Hepatocyte (in vitro differentiated cells): ENCODE measurements at places on chromosomes 13 and 19.
A peak's percentile ranks its signal among the peaks of the same experiment; 100 is the strongest.

- DNase-seq, result no peak
Observed at GRCh38 chr13:96769874-96770273, 224.4 kb downstream of the OXGR1 start.

DNA sequence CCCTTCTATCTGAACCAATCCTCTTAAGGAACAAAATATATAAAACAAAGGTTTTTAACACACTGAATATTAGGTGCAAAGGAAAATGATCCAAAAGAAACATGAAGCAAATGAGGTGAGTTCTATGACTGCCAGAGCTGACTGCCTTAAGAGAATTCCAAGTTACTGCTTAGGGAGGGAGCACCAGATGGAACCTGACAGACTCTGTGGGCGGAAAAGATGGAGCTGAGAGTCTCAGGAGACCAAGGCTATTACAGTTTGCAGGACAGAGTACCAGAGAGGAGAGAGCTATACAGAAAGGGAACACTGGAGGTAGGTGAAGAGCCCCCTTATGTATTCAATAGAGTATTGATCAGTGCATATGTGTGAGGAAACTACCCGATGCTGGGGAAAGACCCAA, 87.2 kb downstream of the B3GLCT start:
- DNase-seq, result no peak

DNA sequence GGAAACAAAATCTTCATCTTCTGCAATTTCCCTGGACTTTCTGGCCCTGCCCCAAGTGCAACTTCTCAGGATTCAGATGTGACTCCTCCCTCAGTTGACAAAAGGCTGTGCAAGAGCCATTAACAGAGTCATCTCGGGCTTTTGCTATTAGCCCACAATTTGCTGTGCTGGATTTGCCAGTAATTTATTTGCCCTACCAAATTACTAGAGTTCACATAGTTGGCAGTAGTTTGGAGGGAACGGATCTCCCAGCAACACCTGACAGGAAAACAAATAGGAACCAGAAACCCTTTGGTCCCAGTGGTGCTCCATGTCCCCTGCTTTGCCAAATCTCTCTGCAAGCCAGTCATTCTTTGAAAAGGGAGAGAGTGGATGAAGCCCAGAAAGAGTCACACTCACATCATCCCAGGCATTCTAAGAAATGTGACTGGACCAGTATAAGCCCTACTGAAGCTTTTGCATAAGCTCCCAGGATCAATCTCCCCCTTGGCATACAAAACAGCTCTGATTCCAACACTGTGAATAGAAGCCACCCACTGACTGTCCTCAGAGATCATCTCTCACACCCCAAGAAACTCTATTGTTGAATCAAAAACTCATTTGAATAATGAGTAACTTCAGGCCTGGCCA, 350.1 kb upstream of the NBEA start:
- no peak for DNase-seq

- DNase-seq, result no peak
Observed at GRCh38 chr19:55901369-55902079, 30.6 kb downstream of the NLRP13 start.

- DNase-seq, result no peak
Observed at GRCh38 chr13:32525766-32526165, 12.8 kb downstream of the N4BP2L2 start.

GRCh38 chr19:8085598-8086408, 33.2 kb downstream of the CCL25 start:
- DNase-seq, result peak; percentile 75

DNA sequence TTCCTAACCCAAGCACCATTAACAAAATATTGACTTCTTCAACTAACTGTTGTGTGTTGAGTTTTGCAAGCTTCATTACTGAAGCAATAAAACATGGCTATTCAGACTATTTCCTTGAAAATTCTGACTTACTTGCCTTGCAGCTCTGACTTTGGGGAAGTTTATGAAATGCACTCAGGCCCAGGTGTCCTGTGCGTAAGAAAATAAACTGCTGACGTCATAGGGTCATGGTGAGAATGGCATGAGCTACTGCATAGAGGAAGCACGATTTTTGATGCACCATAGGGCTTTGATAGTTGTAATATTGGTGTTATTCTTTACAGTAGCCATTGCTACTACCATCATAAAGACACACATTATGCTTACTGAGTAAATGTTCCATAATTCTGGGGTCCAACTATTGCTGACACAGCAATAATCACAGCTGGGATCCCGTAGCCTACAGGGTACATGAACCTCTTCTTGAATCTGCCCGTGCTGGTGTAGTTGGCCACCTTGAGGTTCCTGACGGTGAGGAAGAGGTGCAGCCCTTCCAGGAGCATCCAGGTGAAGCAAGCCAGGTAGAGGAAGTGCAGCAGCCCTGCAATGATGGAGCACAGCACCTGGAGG, 57.9 kb downstream of the MBD3L2B start:
- DNase-seq, result no peak

- peak; percentile 88 for DNase-seq
Observed at GRCh38 chr19:45881909-45882528, 3.9 kb downstream of the IRF2BP1 start.

DNA sequence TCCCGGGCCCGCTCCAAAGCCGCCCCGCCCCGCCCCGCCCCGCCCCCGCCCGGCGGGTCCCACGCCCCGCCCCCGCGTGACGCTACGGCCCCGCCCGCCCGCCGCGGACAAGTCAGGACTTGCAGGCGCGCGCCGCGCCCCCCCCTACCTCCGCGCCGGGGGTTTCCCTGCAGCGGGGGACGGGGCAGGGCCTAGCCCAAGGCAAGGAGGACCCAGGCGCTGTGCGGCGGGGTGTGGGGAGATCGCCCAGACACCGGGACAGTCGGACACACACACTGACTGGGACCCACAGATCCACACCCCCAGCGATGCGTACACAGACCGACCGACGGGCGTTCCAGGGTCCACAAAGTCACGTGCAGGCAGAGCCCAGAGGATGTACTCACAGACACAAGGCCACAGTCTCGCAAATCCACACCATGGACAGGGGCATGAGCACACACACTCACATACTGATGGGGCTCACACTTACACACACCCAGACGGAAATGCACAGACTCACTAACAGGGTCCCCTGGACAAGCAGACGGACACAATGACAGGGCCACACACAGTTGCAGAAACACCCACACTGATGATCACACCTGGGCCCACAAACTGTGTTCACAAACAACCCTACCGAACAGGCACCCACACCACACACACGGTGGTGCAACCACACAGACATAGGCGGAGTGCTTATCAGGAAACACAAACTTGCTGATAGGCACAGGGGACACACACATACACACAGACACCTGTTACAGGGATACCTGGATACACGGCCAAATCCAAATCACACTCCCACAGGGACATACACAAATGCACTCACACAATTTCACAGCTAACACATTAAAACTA, 436 bp upstream of the BBC3 start:
- peak; percentile 95 for DNase-seq

DNA sequence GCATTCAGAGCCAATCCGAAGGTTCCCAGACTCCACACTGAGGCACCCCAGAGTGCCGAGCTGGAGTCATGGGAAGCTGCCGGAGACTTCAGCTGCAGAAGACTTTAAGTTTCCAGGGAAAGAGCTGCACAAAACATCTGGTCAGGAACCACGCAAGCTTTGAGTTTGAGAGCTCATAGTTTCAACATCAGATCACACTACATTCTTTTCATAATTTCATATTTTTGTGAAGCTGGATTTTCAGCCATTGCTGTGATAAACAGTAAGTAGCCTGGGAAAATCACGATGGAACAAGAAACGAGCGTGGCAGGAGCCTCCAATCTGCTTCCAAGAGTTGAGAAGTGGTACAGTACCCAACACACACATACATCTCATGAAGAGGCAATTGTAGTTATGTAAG, 25.5 kb upstream of the ATP12A start:
- no peak for DNase-seq

- no peak for DNase-seq
Observed at GRCh38 chr19:18924684-18925213, 5.2 kb downstream of the DDX49 start.

GRCh38 chr19:50341091-50341564, 12.0 kb upstream of the KCNC3 start:
- DNase-seq, result no peak

DNA sequence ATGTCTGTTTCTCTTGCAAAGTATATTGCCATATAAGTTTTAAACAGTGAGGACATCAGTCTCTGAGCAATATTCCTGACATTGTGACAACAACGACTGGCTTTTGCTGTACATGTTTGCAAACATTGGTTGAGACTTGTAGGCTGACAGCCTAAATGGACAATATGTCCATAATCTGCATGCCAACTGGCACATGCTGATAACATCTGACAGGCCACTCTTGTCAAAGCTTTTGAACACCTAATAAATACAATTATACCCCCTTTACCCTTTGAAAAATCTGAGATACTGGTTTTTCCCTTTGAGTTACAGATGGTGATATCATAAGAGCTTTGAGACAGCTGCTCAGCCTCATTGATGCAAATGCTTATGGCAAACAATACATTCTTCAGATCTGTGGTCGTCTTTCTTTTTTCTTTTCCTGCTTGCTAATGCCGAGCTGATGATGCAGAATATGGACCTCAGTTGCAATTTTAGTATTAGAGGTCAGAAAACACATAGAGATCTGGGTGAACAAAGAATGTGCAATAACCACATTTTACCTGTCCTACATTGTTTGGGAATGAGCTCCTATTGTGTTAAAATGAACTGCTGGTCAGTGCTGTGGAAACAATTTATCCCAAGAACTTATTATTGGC, 114.9 kb downstream of the RFC3 start:
- no peak for DNase-seq
